ENCODE measurements at places on chromosomes 12 and 14.
A peak's percentile ranks its signal among the peaks of the same experiment; 100 is the strongest.

- no peak for DNase-seq
These were observed 129.6 kb downstream of the SNAPC1 start for GRCh38 chr14:61891810-61892209.

- DNase-seq, result no peak
These were observed 106.7 kb downstream of the RPS29 start for GRCh38 chr14:49479432-49479831.

- no peak for DNase-seq
These were observed 67.6 kb upstream of the TTC7B start for GRCh38 chr14:90883782-90884181.

GRCh38 chr12:122064780-122065588 is 13.6 kb upstream of the MLXIP start:
- no peak for DNase-seq

- DNase-seq, result no peak
These were observed 23.6 kb upstream of the TCL1B start for GRCh38 chr14:95662376-95663186.

DNA sequence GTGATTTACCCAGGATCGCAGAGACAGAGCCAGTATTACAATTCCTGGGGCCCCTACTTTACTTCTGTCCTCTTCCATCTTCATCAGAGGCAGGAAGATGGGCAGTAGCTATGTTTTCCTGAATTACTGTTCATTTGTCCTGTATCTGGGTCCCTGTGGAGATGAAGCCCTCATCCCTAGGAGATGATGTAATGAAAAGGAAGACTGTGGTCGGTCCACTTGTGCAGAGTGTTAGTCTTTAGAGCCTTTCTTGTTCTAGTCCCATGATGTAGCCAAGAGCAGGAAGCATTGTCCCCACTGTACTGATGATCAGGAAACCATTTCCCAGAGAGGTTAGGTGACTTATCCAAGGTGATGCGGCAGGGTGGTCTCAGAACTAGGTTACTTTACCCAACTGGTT is 2.6 kb downstream of the CD9 start:
- DNase-seq, result no peak

DNA sequence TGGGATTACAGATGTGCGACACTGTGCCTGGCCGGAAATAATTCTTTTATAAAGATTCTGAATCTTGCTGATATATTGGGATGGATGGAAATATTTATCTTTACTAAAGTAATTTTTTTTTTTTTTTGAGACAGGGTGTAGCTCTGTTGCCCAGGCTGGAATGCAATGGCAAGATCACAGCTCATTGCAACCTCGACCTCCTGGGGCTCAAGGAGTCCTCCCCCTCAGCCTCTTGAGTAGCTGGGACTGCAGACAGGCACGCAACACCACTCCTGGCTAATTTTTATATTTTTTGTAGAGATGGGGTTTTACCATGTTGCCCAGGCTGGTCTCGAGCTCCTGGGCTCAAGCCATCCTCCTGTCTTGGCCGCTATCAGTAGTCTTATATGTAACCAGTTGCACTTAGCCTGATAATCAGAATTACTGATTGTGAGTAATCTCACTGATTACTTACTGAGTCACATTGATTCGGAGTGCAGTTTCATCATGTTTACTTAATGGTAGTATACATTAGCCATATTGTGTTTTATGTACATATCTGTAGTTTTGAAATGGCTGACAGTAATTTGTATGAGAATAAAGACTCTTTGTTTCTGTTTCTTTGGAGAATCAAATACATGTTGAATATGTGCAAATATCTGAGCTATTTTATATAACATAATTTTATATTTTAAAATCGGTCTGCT is 50.4 kb upstream of the LRTM2 start:
- no peak for DNase-seq

GRCh38 chr14:102807013-102807406 is 29.8 kb downstream of the TRAF3 start:
- DNase-seq, result no peak

GRCh38 chr14:48251290-48251689 is 575.9 kb upstream of the MDGA2 start:
- DNase-seq, result no peak

DNA sequence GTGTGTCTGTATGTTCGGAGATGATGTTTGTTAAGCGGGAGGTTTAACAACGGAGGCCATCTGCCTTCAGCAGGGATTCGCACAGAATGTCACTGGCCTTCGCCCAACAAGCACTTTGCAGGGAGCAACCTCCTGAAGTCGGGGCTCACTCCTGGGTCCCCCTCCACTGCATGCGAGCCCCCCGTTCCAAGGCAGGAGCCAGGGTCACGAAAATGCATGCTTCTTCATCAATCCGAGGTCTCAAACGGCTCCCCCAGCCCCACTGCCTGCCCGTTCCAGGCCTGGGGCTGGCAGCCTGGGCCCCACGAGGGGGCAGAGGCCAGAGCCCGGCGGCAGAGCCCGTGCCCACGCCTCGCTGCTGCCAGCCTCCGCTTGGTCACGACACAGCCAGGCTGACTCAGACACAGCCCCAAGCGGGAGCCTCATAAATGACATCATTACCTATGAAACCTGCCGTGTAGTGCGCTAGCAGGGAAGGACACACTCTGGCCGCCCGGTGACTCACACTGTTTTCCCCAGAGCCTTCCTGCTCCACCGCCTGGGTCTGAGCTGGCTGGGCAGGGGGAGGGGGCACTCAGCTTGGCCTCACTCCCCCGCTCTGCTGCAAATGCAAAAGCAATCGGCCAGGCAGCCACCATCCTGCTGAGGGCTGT is 169.5 kb upstream of the RTL1 start:
- DNase-seq, result peak; percentile 32

DNA sequence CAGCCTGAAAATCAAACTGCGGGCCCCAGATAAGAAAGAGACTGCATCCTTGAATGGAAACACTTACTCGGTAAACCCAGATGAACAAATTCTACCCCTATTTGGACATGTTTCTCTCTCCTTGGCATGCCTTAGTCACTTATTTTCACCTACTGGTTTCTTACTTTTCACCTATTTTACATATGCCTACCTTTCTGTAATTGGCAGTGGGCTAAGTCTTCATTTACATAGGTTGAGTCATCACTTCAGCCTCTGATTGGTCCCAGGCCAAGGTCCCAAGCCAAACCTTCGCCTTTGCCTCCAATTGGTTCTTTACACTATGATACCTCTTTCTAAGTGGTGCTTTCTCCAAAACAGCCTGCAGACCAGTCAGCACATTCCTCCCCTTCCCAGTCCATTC is 111.3 kb downstream of the DYRK2 start:
- peak; percentile 53 for DNase-seq

DNA sequence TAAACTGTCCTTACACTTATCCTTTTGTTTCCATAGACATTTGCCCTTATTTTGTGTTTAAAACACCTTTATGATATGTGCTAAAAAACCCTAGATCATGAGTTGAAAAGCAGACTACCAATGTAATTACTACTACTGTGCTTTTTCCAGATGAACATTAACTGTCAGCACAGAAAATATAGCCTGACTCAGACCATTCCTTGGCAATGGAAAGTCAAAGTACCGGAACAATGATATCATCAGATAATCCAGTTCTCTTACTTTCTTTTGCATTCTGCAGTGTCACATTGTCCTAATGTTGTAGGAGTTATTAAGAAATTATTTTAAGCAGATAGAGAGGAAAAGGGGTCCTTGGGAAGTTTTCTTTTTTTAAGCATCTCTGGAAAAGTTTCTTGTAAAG is 1189.0 kb upstream of the FLRT2 start:
- no peak for DNase-seq

DNA sequence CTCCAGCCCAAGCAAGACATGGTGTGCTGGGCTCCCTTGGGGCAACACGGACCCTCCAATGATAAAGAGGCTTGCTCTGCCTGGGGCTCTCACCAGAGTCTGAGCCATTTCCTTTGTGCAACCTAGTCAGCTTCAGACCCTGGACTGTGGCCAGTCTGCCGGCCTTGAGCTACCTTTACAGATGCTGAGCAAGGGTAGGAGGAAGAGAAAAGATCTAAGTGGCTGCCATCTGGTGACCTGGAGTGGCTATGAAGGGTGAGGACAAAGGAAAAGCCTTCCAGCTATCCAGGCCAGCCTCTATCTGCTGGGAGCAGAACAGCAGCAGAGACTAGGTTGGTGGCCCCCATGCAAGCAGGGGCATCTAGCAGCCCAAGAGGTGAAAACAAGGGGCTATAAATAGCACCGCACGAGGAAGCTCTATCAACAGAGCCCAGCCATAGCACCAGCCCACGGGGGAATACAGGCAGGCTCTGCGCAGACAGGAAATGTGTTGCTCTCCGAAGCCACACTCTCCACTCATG is 230.1 kb downstream of the FOXN3 start:
- no peak for DNase-seq

- no peak for DNase-seq
These were observed 91.8 kb downstream of the SLC41A2 start for GRCh38 chr12:104866291-104866690.

DNA sequence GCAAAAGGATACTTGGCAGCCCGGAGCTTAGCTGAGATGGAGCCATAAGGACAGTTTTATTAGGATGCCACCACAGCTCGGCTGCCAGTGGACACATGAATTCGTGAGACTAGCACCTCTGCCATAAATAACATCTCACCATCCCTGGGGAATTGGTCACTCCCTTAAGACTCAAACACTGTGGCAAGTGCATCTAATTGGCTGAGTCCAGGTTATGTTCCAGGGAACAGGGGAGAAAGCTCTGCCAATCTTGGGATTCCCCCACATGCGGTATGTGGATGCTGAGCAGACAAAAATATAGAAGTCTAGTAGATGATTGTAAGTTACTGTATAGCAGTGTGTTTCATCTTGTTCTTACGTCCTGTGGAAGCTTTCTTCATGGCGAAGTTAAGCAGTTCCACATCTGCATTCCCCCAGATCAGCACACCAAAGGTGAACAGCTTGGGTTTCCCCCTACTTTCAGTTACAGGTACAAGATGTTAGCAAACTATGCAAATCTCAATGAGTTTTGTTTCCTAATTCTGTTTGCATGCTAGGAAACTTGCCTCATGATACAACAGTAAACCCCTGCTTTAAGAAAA is 131.1 kb downstream of the ETV6 start:
- no peak for DNase-seq

GRCh38 chr12:65878540-65878939 is 54.3 kb downstream of the HMGA2 start:
- DNase-seq, result no peak

GRCh38 chr12:117042171-117042842 is 56.9 kb downstream of the TESC start:
- DNase-seq, result no peak

DNA sequence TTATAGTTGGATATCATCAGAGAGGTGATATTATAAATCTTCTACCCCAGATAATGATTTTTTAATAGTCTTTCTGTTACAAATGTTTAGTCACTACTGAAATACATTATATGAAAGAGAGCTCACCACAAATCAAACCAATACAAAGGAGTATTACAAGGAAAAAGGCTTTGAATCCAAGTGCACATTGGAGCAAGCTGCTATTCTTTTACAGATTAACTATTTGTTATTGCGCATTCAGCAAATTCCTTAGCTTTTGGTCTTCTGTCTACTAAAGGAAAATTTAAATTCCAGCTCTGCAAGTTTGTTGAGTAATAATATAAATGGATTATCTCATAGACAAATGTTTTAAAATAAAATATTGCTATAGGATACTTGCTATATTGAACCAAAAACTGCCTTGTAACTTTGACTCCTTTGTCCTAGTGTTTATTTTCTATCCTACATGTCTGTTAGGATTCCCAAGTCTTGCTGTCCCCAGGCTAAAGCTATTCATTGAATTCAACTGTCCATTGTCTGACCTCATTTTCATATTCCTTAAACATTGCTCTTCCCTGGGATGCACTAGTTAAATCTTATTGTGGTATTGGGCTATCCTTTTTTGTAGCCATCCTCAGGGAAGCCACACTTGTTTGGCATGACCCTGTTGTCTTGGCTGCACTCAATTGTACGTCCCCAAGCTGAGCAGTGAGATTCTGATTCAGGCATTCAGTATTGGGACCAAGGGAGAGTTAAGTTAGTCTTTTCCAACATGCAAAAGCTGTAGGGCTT is 41.5 kb downstream of the PDE3A start:
- no peak for DNase-seq

DNA sequence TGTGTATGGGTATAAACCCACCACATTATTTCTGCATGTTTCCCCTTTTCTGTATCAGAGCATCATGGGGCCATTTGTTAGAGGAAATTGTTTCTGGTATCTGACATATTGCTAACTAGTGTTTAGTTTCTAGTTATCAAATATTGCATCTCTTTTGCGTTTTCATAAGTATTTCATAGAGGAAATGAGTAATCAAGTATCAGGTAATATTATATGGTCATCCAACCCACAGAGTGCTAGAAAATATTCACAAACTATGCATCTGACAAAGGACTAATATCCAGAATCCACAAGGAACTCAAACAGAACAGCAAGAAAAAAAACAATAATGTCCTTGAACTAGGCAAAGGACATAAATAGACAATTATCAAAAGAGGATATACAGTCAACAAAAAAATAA is 258.9 kb upstream of the LRIG3 start:
- no peak for DNase-seq

DNA sequence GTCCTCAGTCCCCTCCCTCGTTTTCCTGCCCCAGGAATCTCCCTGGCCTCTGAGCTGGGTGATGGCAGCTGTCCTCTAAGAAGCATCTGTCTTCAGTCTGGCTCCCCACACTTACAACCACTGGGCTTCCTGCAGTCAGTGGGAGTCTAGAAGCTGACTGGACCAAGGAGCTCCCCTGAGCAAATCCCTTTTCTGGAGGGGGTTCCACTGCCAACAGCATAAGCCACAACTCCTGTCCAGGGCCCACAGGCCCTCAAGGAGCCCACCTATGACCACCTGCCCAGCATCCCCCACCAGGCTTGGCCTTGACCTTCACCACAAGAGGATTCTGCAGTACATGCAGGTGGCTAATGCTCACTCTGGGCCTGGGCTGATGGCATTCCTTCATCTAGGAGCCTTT is 4.1 kb downstream of the RDH16 start:
- DNase-seq, result no peak

- no peak for DNase-seq
These were observed 546.8 kb downstream of the BCL11B start for GRCh38 chr14:98725191-98725590.

DNA sequence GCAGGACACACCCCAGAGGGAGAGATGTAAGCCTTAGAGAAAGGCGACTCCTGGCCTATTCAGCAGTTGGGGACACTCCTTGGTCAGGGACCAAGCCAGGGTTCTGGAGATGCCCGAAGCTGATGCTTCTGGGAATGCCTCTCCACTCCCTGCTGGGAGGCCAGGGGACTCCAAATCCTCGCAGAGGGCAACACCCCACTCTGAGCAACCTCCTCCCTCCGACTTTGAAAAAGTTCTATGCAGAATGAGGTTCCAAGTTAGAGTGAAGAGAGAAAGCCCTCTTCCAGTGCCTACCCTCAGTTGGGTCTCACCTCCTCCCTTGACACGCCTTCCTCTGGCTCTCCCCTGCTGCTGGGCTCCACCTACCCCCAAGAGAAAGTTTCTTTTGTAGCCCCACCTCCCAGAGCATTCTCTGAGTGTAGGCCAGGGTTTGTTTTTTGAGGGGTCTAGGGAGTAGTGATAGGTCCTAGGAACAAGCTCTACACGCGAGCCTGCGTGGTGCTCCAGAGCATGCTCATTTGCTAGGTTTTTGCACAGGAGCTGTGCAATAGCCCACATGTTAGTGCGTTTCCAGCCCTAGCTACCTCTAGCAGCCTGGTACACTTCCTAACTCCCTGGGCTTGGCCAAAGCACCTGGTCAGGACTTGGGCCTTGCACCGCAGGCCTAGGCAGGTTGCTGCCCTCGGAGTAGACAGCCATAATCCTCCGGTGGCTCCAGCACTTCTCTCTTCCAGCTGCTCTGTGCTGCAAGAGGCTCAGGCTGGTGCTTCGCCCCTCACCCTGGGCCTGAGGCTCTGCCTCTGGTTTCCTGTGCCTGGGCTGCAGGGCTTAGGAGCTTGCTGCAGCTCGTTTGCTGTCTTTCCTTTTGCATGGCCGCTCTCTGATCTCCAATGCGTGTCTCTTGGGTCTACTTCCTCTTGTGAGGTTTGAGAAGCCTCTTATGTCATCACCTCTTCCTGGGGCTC is 590 bp upstream of the CEBPE start:
- DNase-seq, result peak; percentile 24
